ENCODE measurements at places on chromosomes 2 and 18.

- no peak for DNase-seq
Measured at GRCh38 chr18:76202322-76202721, 292.7 kb downstream of the ZNF516 start.

DNA sequence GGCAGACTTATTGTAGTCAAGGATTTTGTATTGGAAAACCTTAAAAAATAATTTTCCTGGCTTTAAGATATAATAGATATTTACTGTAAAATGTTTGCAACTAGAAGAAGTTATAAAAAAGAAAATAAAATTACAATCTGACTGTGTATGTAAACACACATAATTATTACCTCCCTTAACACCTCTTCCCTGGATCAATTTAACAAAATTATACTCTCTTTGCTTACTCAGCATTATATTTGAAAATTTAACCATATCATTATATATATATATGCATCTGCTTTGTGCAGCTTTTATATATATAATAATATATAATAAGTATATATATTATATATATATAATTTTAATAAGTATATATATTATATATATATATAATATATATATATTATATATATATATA, 131.7 kb upstream of the FAM98A start:
- DNase-seq = no peak

DNA sequence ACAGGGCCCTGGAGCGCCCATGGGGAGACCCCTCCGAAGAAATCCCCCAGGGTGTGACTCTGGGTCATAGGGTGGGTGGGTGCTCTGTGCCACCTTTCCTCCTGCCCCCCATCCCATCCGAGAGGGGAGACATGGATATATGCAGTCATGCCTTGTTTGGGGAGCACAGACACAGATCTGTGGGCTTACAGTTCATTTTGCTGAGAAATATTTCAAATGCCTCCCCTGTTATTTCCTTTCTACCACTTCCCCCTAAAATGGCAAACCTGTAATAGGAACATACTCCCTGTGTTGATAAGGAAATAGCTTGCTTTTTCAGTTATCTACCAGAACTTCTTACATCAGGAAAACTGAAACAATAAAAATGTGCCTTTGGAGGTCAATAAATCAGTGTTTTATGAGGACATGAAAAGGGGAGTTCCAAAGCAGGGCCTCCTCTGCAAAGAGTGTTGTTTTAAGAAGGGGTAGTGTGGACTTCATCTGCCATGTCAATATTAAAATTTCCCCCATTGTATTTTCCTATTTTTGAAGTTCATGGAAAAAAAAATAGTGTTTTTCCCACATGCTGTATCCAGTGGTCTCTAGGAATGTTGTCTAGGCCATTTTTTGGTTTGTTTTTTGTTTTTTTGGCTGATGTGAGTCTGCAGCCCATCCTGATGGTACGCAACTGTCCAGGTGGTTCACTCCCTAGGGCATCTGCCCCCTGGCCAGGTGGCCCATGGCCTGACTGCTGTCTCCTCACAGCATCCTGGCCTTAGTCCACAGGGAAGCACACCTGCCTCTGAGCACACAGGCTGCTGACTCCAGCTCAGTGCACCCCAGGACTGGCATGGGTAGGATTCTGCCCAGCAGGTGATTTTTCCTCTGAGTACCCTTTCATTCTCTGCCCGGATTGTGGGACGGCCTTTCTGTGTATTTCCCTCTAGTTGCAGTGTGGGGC, 3.7 kb downstream of the TNFRSF11A start:
- no peak for DNase-seq

DNA sequence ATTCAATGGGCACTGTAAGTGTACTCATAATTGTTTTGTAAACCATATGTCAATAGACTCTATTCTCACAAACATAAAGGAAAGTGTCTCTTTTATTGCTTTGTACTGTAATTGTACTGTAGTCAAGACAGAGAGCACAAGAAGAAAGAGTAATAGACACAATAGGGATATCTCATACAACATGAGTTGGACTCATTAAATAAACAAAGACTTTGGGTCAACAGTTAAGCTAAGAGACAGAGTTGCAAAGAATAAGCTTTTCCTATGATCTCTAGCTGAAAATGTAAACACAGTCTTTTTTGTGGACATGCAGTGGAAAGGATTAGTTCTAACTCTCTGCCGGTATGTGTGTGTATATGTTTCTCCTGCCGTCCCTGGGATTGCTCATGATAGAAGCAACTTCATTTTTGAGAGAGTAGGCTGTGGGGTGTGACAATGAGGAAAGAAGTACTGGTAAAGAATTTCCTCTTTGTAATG, 13.9 kb upstream of the KYNU start:
- DNase-seq = no peak

DNA sequence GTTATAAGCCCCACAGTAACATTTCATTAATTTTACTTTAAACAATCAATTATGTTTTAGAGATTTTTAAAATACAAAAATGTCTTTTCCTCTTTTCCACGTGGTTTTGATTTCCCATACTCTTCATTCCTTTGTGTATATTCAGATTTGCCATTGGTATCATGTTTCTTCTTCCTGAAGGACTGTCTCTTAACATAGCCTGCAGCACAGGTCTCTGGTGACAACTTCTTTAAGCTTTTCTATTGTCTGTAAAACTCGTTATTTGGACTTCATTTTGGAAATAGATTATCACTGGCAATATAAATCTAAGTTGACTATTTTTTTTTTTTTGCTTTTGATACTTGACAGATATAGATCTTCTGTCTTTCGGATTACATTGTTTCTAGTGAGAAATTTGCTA, 115.2 kb upstream of the KLHL29 start:
- DNase-seq = no peak

GRCh38 chr2:165472922-165473321, 3.4 kb downstream of the CSRNP3 start:
- DNase-seq = no peak

- DNase-seq = no peak
Measured at GRCh38 chr2:26345283-26345544, 729 bp upstream of the SELENOI start.

- no peak for DNase-seq
Measured at GRCh38 chr2:26838121-26838906, 9.6 kb upstream of the DPYSL5 start.

DNA sequence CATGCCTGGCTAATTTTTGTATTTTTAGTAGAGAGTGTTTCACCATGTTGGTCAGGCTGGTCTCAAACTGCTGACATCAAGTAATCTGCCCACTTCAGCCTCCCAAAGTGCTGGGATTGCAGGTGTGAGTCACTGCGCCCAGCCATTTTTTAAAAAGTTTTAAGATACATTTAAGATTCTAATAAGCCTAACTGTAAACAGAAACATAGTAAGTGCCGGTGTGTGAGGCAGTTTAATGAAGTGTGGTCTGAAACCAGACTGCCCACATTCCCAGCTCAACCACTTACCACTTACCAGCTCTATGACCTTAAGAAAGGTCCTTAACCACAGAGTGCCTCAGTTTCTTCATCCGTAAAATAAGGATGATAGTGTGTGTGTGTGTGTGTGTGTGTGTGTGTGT, 42.4 kb downstream of the TMEM237 start:
- no peak for DNase-seq
